ENCODE measurements at places on chromosomes 5 and 9. TPM values are rescaled to one million over a fixed set of nuclear protein-coding genes. Genes with fewer than 3 reads are reported as not detected.

The FBN2 gene
- total RNA-seq, result 1.2 TPM

The MSMP gene
- not detected for total RNA-seq

The SLC46A2 gene
- total RNA-seq, result not detected

The ACTBL2 gene
- not detected for total RNA-seq

- no peak for DNase-seq
Measured at GRCh38 chr5:103450333-103451061, 112.1 kb downstream of the NUDT12 start.

GRCh38 chr5:5159282-5160103 is 19.4 kb downstream of the ADAMTS16 start:
- DNase-seq, result no peak

GRCh38 chr5:36367524-36367923 is 65.8 kb upstream of the RANBP3L start:
- no peak for DNase-seq

DNA sequence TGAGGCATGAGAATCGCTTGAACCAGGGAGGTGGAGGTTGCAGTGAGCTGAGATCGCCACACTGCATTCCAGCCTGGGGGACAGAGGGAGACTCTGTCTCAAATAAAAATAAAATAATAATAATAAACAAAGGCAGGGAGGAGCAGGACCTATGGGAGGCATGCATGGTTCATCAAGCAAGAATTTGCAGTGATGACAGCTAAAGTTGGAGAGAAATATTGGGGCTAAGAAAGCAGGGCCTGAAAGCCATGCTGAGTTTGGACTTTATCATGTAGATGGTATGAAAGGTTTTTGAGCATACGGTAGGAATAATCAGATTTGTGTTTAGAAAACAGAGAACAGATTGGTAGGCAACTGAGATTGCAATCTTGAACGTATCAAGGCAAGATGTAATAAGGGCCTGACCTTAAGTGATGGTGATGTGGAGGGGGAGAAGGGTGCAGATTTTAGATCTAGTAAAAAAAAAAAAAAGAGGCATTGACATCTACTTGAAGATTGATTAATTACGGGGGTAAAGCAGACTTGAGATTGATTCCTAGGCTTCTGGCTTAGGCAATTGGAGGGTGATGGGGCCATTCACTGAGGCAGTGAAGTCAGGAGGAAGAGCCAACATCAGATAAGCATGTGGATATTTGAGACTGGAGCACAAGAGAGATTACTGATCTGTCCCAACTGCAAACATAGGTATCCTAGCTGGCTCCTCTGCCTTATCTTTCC is 50.7 kb downstream of the CFAP95 start:
- no peak for DNase-seq

DNA sequence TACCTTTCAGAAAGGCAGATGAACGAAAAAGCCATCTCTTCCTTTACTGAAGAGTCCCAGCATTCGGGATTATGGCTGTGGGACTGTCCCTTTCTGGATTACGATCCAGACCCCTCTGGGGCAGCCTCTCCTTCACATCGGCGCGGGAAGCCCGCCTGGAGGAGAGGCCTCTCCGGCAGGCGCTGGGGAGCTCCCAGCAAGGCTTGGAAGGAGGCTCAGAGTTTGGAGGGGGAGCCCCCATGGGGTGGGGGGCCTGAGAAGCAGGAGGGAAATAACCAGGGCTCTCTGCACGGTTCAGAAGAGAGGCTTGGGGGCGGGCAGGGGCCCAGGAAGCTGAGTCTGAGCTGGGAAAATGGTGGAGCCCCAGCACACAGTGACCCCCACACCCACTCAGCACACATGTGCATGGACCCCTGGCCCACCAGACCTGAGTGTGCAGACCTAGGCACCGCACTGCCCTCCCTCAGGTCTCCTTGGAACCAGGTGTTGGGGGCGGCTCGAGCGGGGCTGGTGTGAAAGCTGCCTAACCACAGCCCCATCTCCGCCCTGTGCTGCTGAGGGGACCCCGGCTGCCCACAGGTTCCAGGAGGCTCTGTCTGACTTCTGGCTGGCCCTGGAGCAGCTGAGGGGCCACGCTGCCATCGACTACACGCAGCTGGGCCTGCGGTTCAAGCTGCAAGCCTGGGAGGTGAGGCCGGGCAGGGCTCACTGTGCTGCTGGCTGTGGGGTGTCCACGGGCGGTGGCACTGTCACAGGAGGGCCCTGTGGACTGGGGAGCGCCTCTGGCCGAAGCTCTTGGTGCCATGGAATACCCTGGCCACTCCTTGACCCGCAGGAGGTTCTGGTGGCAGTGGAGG is 4.5 kb downstream of the NOXA1 start:
- no peak for DNase-seq

DNA sequence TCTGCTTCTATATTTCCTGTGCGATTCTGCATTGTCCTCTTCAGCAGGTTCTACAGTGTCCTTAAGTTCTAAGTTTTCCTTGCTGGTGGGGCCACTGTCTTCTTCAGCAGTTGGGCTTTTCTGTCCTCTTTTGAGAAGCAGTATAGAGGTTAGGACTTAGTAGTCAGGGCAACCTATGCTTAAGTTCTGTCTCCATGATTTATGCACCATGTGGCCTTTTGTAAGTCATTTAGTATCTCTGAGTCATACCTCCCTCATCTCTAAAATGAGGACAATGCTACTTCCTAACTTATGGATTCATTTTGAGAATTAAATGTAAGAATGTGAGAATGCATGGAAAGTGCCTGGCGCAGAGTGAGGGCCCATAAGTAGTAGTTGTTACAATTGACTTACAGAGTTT is 46.8 kb downstream of the GRIN3A start:
- no peak for DNase-seq

- no peak for DNase-seq
Measured at GRCh38 chr9:33193818-33194217, 26.7 kb upstream of the B4GALT1 start.

Data from Peyer's patch (tissue), 4 donors.